PC-9 (cell line): ENCODE measurements at places on chromosomes 6 and 20. TPM values are rescaled to one million over a fixed set of nuclear protein-coding genes. Genes with fewer than 3 reads are reported as not detected.
A peak's percentile ranks its signal among the peaks of the same experiment; 100 is the strongest.

DNA sequence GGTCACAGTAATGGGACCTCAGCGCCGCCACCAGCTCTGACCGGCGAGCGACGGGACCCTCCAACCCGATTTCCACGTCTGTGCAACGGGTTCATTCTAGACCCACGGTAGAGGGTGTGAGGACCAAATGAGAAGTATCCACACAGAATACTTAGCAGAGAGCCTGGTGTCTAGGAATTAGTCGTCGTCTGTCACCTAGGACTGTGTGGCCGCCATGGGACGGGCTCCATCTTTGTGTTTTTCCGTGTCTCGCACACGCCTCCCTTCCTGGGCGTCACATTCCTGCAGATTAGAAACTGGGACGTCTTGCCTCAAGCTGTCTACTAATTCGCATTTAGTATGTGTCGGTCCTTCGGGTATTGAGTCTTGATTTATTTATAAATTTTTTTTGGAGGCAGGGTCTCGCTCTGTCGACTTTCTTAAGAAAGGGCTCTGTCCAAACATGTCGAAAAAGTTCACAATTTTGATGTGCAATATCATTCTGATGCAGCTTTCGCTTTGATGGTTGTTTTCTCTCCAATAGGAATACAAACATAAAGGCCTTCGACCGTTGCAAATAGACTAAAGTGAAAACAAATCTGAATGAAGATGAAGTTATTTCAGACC lies 563 bp downstream of the MGME1 start:
- no peaks in the 10 kb centered on the region for H3K27me3 ChIP-seq
- H3K4me1 ChIP-seq = peaks cover 65% of the 10 kb centered on the region
- H3K27ac ChIP-seq = peak overlapping the region; percentile 95
- H3K4me3 ChIP-seq = peak overlapping the region; percentile 96

DNA sequence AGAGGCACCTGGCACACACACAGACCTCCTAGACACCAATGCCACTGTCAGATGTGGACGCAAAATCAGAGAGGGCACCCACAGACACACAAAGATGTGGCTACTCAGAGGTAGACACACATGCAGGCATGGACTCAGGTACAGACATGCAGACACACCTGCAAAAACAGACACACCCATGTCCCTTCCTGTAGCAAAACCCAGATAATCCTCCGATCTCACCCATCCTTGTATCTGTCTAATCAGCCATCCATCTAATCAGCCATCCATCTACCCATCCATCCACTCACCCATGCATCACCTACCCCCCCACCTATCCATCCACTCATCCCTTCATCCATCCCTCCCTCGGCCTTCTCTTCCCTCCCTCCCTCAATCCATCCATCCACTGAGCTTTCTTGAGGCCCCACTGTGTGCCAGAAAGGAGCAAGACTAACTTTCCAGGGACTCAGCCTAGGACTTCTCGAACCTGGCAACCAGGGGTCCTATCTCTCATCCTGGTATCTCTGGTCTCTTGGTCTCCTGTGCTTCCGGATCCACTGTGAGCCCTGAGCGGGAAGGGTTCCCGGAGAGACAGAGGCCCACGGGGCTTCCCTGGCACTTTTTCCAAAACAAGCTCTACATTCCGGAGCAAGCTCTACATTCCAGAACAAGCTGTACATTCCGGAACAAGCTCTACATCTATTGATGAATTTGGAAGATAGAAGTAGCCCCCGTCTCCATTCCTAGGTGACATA lies 1.1 kb upstream of the TGM2 start:
- H3K36me3 ChIP-seq = peaks cover 32% of the 10 kb centered on the region
- no peaks in the 10 kb centered on the region for H3K27me3 ChIP-seq
- no peak overlapping the region for H3K4me3 ChIP-seq
- DNase-seq = no peak
- H3K4me1 ChIP-seq = peaks cover 75% of the 10 kb centered on the region

The C20orf202 gene
- not detected in 2 replicates for total RNA-seq

The LY6G6C gene
- total RNA-seq = 1.2 and 2.1 TPM in 2 replicates

DNA sequence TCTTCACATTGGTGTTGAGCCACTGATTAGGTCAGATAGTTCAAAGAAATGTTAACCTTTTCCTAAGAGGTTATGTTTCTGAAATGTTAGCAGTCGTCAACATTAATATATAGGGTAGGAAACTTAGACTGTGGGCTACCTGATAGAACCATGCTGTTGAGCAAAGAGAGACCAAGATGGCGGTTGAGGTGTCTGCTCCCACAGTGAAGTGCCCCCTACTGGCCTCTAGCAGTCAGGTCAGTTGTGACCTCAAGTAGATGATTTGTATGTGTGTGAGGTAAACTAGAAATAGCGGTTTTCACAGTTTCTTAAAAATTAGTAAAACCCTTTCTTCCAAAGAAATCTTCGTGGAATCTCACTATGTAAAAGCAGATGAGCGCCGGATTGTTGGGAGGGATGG lies 40.3 kb downstream of the MTHFD1L start:
- H3K27ac ChIP-seq = no peak overlapping the region
- no peak overlapping the region for H3K4me3 ChIP-seq
- DNase-seq = no peak
- H3K4me1 ChIP-seq = no peaks in the 10 kb centered on the region
- H3K36me3 ChIP-seq = peaks cover 18% of the 10 kb centered on the region
- H3K27me3 ChIP-seq = no peaks in the 10 kb centered on the region

- H3K27me3 ChIP-seq = no peaks in the 10 kb centered on the region
- H3K27ac ChIP-seq = no peak overlapping the region
- H3K36me3 ChIP-seq = no peaks in the 10 kb centered on the region
- H3K4me1 ChIP-seq = peaks cover 43% of the 10 kb centered on the region
- no peak overlapping the region for H3K4me3 ChIP-seq
Observed at GRCh38 chr6:13513626-13514502, 26.5 kb upstream of the GFOD1 start.

DNA sequence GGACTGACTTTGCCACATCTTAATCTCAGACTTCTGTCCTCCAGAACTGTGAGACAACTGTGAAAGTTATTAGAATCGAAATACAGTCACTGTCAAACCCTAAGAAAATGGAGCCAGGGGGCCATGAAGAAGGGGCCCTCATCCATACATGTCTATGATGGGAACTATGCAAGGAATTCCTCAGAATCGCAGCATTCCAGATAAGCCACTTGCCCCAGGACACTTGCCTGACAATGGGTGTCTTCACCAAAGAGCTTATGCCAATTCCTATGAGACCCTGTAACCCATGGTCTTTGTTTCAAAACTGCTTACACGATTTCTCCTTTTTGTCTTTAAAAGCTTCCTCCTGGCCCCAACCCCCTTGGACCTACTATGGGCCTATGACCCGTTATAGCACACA lies 90.4 kb upstream of the FOXP4 start:
- no peaks in the 10 kb centered on the region for H3K36me3 ChIP-seq
- peaks cover 15% of the 10 kb centered on the region; the same call in 1 of the 2 replicates for H3K27me3 ChIP-seq
- H3K27ac ChIP-seq = no peak overlapping the region
- H3K4me1 ChIP-seq = peaks cover 11% of the 10 kb centered on the region
- no peak for DNase-seq
- H3K4me3 ChIP-seq = no peak overlapping the region

DNA sequence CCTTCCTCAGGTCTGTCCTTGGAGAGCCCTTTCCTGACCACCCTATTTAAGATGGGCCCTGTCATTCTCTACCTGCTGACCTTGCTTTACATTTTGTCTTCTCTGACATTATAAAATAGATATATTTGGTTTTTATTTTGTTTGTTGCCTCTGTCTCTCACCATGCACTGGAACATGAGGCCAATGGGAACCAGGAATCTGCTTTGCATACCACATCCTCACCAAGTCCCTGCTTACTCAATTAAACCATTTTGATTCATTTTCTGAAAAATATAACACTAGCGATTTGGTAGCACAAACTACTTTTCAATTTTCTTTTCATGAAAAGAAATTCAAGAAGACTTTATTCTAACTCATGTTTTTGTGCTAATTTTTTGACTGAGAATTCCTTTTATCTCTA lies 32.8 kb upstream of the POPDC3 start:
- H3K4me3 ChIP-seq = no peak overlapping the region
- no peak for DNase-seq
- H3K4me1 ChIP-seq = peaks cover 38% of the 10 kb centered on the region
- no peaks in the 10 kb centered on the region for H3K27me3 ChIP-seq

DNA sequence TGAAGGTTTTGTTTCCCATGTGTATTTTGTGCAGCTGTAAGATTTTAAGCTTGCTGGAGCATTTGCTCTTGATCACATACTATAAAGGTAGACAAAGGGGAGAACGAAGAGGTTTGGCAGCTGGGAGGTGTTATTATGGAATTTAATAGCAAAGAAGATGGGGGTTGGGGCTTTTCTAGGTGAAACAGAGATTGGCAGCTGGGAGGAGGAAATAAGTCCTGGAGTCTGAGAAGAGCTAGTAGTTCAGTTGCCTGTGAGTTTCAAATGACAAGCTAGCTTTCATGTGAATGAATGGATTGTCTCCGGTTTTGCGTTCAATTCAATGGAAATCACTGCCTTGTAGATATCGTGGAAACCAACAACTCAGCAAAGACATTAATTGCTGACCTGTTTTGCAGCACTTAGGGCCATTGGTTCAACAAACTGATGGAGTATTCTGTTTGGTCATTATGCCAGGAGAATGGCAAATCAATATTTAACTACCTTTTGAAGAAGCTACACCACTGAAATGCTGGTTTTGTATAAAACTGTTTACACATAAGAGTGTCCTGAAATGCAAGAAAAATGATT lies 38.1 kb upstream of the FLRT3 start:
- no peak for DNase-seq
- H3K27ac ChIP-seq = no peak overlapping the region
- no peaks in the 10 kb centered on the region for H3K36me3 ChIP-seq
- H3K4me3 ChIP-seq = no peak overlapping the region
- no peaks in the 10 kb centered on the region for H3K27me3 ChIP-seq
- H3K4me1 ChIP-seq = no peaks in the 10 kb centered on the region
